Activated CD8-positive, alpha-beta memory T cell treated with anti-CD3 and anti-CD28 coated beads for 4 hours (primary cell): ENCODE measurements at places on chromosomes 12 and 14.

GRCh38 chr12:117360551-117361346 lies 677 bp downstream of the NOS1 start:
- no peak for DNase-seq

GRCh38 chr12:119158402-119158801 lies 20.3 kb upstream of the HSPB8 start:
- DNase-seq, result no peak

DNA sequence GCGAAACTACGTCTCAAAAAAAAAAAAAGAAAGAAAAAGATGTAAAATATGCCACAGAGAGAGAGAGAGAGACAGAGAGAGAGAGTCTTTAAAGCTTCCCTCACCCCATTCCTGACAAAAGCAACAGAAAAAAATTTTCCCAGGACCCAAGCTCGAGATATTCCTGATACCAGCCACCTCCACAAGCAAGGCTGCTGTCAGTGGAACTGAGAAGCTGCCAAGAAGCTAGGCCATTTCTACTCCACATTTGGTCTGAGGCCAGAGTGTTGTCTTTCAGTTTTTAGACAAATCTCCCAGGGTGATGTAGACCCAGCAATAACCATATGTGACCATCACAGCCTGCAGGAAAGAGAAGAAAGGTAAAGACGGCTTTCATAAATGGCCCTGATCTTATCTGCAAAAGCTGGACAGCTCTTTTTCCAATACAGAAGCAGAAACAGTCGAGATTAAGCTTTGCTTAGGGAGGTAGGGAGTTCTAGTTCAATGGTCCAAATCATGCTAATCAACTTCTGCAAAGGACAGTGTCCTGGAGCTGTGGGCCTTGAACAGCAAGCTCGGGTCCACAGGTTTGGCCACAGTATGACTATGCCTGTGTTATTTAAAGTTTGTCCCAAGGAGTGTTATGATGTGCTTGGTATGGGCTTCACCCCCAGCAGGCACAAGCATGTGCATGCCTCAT lies 130.3 kb upstream of the NUDT4 start:
- no peak for DNase-seq

GRCh38 chr12:1920971-1921370 lies 2.5 kb upstream of the CACNA2D4 start:
- no peak for DNase-seq

DNA sequence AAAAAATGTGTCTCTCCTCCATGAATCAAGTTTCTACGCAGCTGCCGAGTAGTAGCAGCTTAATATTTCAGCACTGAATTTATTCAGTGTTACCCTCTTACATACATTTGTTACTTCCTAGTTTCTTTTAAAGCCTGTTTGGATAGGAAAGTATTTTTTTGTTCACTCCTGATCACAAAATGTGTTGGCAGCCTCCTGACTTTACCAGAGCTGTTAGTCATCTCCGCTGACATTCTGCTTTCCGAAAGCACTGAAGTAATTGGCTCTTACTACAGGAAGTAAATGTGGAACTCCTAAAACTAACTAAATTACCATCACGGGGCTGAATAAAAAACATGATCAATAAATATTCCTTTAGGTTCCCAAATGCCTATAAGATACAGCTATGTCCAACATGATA lies 225.5 kb downstream of the EPS8 start:
- no peak for DNase-seq

GRCh38 chr12:110039085-110039807 lies 9.1 kb downstream of the C12orf76 start:
- DNase-seq, result no peak

DNA sequence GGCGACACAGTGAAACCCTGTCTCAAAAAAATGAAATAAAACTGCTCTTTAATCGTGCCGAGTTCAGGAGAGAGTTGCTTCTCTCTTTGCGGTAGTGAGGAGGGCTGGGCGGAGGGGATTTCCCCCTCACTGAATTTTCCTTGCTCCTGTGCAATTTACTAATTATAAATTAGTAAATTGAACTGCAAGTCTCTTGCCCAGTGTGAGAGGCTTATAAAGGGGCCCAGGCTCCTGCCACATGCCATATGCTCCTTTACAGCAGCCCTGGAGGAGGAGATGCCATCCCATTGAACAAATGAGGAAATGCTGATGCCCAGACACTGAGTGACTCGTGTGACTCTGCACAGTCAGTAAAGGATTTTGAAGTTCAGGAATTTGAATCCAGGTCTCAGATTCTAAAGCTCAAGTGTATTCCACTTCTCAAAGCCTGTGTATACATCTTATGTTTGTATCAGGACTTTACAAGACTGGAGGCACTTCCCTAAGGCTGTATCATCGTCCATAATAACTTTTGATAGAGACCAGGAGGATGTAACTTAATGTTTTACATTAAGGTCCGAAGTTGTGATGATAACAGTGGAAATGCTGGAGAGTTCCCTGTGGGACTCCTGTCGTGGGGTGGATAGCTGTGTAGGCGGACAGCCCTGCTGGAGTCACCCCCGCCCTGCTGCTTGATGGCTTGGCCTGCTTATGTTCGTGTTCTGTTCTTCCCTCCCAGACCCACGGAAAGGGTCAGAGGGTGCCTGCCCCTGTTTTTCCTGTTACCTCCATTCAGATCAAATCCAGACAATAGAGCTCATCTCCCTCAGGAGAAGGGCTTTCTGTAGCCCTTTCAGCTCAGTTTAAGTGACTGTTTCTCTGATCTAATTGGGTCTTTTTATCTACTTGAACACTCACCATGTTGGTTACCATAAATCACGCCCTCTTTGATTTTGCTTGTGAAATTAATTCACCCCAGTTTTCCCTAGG lies 13.9 kb downstream of the PELI2 start:
- DNase-seq, result no peak

GRCh38 chr14:56195704-56196103 lies 77.5 kb downstream of the PELI2 start:
- no peak for DNase-seq

GRCh38 chr12:2691006-2691344 lies 103.8 kb upstream of the FKBP4 start:
- peak; percentile 34 for DNase-seq

- no peak for DNase-seq
These were observed 51.1 kb upstream of the RIC8B start for GRCh38 chr12:106723416-106723815.

DNA sequence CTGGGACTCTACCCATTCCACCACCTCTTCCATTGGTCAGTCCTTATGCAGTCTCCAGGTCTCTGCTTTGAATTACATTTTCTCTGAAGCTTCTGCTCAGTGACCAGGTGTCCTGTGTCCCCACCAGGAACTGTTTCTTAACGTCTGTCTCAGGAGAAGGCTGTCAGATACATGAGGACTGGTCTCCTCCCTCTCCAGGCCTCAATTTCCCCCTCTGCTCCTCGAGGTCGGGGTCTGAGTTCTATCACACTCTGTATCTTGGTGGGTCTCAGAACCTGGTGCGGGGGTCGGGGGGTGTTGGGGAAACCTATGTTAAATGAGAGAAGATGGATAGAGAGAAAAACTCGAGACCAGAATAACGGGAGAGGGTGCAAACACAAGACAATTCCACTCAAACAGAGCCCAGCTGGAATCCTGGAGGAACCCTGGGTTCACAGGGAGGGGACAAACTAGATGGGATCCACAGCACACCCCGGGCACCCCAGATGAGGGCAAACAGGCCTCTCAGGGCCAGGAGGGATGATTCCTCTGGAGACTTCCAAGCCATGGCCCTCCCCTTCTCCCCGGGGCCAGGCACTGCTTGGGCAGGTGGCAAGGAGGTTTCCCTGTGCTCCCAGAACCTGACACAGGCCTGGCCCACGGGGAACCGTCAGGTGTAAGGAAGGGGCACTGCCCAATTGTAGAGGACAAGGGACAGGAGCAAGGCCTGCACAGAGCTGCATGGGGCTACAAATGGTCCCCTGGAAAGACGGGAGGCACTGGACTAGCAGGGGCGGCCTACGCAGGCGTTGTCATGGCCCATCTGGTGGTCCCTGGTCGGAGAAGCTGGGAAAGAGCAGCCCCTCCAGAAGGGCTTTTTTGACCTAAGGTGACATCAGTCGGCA lies 313.2 kb upstream of the DIO3 start:
- no peak for DNase-seq

DNA sequence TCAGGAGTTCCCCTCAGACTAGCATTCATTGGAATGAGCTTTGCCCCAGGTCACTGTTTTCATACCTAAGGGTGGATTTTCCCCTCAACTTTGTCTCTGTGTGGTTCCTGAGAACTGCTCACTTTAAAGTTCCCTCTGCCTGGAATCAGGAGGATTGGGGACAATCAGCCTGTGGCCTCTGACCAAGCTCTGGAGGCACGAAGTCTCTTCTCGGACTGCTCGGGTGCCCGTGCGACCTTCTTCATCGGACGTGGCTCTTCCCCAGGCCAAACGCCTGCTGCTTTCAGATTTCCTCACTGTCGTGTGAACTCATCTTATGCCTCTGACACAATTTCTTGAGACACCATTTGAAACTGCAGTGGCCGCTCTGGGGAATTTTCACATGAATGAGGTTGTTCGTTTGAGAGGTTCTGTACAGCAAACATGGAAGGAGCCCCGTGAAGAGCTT lies 153.7 kb upstream of the PZP start:
- no peak for DNase-seq

GRCh38 chr14:64755781-64756221 lies 51.6 kb downstream of the PLEKHG3 start:
- peak; percentile 12 for DNase-seq

- no peak for DNase-seq
These were observed 113.6 kb downstream of the NUAK1 start for GRCh38 chr12:106025129-106025528.

DNA sequence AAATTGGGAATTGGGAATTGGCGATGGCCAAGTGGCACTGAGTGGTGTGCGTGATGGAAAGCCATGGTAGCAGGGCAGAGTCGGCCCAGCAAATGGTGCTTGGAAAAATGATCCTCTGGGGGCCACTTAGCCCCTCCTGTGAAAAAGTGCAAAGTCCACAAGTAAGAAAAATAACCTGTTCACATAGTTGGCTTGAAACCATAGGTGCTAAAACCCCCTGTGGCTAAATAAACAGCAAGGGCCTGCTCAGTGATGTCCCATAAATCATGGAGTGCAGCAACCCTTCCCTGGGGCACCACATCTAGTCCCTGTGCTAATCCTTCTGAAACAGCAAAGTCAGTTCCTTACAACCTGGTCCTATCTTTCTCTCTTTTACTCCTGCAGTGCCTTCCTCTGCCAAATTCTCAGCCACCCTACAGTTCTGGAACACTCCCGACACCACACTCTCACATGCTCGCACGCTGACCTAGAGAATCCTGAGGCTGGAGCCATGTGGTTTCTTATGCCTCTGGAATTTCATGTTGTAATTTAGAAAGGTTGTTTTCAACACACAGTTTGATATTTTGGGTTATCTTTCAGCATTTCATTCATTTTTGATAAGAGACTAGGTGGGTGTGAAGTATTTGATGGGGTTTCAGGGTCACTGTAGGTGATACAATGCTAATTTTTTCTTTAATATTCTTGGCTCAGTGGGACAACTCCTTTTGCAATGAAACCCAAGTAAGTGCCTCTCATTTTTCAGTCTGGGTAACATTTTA lies 123.6 kb downstream of the SMOC1 start:
- DNase-seq, result no peak

DNA sequence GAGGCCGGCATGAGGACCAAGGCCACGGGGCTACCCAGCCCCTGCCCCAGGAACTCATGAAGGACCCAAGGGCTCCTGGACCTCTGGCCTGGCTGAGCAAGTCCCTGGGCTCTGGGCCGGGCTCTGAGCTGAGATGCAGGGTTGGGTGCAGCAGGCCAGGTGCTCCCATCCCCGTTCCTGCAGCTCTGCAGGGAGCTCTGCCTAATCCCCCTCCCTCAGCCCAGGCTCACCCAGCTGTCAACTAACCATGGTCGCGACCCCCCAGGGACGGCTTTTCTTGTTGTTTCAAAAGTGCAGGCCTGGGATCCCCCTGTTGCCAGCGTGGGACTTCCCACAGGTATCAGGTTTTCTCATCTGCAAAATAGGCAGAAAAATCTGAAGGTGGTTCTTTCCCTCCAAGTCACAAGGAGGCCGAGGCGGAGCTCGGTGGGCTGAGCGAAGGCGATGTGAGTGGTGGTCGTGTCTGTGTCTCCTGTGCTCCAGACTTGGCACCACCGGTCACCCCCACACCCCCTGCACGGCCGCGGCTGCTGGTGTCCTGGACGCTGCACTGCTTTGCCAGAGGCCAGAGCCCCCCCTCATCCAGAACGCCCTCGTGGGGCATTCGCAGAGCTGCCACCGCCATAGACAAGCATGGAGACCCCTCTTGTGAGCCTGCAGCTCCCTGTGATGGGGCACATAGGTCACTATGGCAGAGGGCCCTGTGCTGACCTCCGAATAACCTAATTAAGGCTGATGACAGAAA lies 22.5 kb upstream of the GALNT9 start:
- DNase-seq, result no peak

DNA sequence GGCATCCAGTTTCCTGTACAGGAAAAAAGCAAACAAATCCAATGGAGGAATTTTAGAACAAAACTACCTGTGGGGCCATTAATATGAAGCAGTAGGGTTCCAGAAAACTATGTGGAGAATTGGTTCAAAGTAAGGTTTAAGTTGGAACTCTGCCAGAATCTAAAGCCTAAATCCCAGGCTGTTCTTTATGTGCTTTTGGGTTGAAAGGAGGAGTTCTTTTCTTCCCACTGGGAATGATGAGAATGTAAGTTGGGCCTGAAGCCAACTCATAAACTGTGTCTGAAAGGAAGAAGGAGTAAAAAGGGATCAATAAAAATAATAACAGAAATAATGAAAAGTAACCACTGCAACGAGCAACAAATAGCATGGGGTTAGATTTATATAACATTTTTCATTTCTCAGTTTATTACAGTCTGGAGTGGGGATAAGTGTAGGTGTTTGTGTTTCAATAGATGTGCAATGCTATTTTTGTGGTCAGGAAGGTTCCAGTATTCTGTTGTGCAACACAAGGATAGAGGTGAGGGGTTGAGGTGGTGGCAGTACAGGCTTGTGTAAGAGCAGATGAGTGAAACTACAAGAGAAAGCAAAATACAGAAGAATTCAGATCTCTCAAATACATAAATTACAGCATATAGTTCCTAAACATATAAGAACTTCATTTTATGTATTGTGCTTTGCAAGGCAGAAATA lies 373.6 kb downstream of the EMP1 start:
- DNase-seq, result no peak

DNA sequence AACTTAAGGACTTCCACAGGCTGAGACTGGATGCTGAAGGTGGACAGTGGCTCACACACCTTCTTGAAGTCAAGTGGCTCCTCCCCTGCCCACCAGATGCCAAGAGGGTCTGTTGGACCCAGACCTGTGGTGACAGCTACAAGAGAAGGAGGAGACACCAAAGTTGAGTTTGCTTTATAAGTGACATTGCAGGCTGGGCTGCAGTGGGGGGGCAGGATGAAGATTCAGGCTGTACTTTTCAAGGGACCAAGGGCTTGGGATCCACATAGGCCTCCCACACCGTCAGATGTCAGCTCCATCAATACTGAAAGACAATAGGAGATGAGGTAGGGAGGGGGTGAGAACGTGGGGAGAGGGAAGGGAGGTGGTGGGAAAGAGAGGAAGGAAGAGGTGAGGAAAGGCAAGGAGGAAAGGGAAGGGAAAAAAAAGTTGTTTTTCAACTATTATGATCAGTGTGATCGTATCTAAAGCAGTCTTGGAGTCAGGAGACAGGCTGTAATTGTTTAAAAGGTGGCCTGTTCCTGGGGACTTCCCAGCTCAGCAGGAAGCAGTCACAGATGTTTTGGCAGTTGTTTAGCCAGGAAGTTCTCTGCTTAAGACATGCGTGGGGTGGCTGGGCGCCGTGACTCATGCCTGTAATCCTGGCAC lies 84.1 kb upstream of the RESF1 start:
- DNase-seq, result peak; percentile 39

GRCh38 chr12:8012651-8013309 lies 19.7 kb upstream of the FOXJ2 start:
- no peak for DNase-seq
